NCI-H2029 treated with DMSO at 0.1 percent for 48 hours (cell line): ENCODE measurements at places on chromosomes 2 and 18.

DNA sequence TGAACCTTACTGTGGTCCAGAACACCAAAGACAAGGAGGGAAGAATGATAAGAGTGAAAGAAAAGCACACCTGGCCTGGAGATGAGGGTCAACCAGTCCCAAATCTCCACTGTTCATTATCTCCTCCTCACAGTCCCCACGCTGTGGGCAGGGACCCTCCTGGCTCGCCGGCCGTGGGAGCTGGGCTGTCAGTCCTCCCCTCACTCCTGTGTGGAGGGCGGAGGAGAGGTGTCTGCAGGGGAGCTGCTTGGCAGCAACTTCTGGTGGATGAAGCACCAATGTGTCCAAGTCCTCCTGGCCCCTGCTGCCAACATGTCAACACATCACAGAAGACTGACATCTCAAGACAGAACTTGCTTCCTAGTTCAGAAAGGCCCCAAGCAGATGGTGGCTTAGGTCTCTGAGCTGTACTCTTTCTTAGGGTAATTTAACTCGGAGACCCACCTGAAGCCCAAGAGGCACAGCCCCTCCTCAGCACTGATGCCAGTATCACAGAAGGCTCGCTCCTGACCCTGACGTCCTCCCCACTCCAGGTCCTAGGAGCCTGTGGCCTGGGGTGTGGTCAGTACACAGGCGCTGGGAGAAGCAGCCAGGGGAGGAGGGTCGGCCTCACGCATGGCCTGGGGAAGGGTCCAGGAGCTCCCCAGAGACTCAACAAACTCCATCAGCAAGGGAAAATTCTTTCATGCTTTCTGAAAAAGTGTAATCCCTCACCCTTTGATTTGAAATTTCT is 54.5 kb downstream of the PARD6G start:
- DNase-seq = no peak

DNA sequence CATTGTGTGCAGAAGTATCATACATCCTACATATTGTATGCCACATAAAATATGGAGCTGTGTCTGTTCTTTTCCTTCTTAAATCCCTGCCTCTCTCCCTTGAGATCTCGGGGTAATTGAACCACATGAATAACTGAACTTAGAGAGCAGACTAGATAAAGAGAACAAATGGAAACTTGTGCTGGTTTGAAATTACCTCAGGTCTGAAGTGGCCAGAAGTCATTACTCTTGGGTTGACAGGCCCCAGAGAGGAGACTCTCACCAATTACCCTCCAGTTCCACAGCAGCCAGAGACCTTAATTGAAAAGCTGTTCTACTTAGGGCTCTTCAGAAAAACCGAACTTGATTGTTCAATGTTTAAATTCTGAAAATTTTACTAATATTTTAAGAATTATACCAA is 5.0 kb upstream of the ADAM17 start:
- no peak for DNase-seq

- DNase-seq = no peak
Measured at GRCh38 chr2:112718863-112719370, 1.9 kb upstream of the NT5DC4 start.

GRCh38 chr2:240611601-240612210 is 13.6 kb upstream of the GPR35 start:
- no peak for DNase-seq

DNA sequence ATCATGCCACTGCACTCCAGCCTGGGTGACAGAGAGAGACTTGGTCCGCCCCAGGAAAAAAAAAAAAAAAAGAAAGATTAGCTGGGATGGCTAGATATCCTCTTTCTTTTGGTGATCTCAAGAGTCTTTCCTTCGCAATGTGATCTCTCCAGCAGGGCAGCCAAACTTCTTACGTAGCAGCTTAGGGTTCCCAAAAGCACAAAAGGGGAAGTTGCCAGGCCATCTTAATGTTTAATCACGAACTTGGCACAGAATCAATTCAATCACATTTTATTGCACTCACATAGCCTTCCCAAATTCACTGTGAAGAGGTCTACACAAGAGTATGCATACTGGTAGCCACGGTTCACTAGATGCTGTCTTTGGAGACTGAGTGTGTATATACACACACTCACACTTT is 53.1 kb downstream of the VIL1 start:
- DNase-seq = no peak

DNA sequence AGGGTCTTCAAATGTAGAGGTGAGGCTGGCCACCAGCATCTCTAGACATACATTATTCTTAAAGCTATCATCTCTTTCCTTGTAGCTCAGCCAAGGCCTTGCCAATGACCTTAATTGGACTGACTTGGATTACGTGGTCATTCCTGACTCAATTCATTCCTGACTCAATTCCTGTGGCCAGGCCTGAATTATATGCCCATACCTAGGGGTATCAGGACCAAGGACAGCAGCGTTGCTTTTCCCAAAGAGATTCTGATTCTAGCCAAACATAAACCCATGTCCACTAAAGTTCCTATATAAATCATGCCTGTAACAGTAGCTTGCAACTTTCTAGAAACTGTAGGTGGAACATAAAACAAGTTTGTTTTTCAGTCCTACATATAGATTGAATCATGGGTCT is 231.7 kb downstream of the ARL6IP6 start:
- DNase-seq = no peak

DNA sequence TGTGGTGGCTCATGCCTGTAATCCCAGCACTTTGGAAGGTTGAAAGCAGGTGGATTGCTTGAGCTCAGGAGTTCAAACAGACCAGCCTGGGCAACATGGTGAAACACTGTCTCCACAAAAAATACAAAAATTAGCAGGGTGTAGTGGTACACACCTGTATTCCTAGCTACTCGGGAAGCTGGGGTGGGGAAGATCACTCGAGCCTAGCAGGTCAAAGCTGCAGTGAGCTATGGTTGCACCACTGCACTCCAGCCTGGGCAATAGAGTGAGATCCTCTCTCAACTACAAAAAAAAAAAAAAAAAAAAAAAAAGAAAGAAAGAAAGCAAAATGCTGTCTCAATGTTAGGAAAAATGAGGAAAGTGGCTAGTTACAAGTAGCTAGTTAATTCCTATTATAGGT is 56.8 kb downstream of the TRIP12 start:
- no peak for DNase-seq

DNA sequence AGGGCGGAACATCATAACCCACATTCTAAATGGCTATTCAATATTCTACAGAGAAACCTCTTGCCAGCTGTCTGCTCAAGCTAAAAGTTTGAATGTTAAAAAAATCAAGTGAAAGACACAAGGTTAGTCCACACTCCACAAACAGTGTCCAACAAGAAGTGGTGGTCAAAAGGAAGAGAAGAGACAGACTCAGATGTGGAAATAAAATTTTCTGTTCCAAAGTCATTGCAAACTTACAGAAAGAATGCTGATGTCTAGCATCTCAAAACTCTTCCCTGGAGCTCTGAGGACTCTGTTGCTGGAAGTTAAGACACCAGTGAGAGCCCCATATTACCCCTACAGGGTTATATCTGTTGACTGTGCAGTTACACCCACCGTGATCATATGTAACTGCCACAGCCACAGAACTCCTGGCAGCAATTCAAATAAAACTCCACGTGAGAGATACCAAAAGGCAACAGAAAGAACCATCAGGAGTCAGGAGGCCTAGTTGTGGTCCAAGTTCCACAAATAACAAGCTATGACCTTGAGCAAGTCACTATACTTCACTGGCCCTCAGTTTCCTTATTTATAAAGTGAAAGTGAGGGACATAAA is 60.9 kb downstream of the AAK1 start:
- DNase-seq = no peak

- no peak for DNase-seq
Measured at GRCh38 chr2:48315896-48316194, 214.1 kb upstream of the STON1 start.

DNA sequence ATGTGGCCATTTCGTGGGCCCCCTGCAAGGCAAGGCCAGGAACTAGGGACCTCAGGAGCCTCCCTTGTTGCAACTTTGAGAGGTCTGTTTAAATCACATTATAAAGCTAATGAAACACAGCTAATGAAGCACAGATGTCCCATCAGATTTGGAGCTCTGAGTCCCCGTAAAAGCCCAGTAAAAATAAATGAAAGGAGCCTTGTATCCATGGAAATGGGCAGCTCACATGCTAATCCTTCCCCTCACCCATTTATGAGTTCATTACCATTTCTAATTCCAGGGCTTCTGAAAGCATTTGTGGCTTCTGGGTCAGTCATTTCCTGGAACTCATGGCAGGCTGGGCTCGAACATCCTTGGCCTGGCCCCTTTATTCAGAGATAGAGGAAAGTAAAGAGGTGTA is 274.8 kb downstream of the SS18 start:
- DNase-seq = no peak

GRCh38 chr2:139160836-139161235 is 380.6 kb upstream of the NXPH2 start:
- DNase-seq = no peak

DNA sequence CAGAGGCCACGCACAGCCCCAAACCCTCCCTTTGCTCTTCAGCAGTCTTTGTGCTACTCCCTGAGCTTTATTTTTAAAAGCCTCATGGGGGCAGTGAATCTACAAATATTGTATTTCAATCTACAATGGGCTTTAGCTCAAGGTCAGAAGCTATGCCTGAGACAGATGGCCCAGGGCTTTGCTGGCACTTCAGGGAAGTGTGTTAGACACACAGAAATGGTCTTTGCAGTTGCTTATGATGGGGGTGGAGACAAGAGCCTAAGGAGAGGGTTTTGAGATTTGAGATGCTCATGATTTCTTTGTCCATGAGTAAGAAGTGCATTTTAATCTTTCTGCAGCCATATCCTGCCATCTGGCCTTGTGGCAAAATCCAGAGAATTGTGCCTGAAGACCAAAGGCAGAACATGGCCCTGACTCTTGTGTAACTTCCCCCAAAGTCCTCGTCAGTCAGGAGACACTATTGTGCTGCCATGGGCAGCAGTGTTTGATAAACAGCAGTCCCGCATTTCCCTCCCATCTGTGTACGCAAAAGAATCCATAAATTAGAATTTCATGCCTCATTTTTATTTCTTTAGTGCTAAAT is 92.6 kb downstream of the VAPA start:
- no peak for DNase-seq

GRCh38 chr2:101296371-101296770 is 12.1 kb downstream of the RNF149 start:
- DNase-seq = no peak

DNA sequence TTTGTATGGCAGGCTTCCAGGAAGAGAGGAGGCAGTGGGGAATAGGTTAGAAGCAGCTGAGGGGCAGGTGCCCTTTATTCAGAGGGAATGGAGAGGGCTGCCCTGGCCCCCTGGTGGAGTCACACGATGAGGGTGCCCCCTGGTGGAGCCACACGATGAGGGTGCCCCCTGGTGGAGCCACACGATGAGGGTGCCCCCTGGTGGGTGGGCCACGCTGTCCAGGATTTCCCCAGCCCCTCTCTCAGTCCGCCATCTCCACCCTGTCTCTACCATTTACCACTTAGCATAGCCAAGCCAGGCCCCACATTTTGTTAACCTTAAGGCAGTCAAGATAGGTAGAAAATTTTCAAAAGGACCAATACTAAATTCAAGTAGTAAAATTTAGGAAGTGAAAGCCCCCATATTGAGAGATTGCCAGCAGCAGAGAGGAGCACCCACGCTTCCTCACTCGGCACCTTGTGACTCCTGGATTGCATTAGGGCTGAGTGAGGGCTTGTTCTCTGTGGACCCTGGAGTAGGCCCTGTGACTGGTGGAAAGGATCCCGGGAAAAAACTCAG is 10.4 kb upstream of the FAM228A start:
- no peak for DNase-seq

DNA sequence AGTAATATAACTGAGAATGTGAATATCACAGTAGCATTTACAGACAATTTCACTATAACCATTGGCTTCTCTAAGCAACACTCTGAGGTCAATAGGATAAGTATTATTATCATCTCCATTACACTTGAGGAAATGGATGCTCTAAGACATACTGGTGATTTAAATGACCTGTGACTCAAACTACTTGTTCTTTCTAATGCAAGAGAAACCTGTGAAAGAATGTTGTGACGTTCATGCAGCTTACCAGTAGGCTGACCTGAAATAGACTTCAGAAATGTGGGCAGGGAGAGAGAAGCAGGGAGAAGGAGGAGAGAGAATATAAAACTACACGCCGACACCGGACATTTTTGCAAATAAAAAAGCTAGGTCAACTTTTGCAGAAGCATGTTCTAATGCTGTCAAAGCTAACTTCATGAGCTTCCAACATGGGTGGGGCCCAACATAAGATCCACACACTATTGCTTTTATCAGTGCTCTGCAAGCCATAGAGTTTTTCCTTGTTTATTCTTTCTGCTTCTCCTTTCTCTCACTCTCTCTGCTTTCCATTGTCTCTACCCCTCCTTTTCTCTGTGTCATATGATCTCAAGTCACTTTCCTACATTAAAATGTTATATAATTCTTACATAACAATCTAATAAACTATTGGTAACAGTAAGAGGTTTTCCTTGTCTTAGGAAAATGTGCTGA is 217.6 kb upstream of the FN1 start:
- no peak for DNase-seq

DNA sequence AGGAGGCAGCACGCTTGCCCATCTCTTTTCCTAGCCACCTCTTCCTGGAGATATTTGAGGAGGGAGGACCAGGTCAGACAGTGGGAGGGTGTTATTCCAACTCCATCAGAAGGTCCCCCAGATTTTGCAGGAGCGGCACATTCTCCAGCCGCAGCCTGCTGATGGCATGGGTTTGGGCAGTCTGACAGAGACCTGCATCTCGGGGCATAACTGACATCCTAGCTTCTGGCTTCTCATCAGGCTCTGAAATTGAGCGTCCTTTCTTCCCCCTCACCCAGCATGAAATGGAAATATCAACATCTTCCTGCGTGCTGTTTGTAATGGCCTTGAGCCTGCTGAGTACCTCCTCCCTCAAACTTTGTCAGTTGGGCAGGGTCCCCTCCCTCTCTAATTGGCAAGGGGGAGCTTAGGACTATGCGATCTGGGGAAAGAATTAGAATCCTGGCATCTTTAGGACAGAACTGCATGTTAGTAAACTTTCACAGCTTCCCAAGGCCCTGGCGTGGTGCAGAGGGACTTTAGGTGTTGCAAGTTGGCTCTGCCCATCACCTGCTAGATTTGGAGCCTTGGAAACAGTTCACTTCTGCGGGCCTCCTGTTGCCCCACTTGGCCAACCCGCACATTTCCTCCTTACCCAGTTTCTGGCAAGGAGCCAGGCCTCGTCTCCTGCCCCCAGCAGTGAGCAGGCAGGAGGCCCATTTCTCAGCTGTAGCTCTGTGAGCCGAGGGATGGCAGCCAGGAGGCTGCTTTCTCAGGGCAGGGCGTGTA is 2.2 kb downstream of the ITM2C start:
- DNase-seq = peak; percentile 24

GRCh38 chr2:23487735-23488492 is 102.9 kb downstream of the KLHL29 start:
- DNase-seq = no peak

DNA sequence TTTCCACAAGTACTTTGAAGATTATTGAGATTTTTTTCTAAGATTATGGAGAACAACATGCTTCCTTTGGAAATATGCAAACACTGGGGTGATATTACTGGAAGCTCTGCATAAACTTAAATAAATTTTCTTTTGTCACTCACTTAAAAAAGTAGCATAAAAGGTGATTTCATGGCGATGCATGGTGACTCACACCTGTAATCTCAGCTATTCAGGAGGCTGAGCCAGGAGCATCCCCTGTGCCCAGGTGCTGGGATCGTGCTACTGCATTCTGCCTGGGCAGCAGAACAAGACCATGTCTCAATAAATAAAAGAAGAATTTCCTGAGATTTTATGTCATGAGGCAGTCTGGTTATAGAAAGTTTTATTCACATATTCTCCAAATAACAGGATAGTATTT is 679.1 kb upstream of the CDH2 start:
- no peak for DNase-seq
